ENCODE measurements at places on chromosomes 1 and 21. TPM values are rescaled to one million over a fixed set of nuclear protein-coding genes. Genes with fewer than 3 reads are reported as not detected.

GRCh38 chr1:213600879-213601278, 386.9 kb upstream of the PROX1 start:
- DNase-seq: no peak

DNA sequence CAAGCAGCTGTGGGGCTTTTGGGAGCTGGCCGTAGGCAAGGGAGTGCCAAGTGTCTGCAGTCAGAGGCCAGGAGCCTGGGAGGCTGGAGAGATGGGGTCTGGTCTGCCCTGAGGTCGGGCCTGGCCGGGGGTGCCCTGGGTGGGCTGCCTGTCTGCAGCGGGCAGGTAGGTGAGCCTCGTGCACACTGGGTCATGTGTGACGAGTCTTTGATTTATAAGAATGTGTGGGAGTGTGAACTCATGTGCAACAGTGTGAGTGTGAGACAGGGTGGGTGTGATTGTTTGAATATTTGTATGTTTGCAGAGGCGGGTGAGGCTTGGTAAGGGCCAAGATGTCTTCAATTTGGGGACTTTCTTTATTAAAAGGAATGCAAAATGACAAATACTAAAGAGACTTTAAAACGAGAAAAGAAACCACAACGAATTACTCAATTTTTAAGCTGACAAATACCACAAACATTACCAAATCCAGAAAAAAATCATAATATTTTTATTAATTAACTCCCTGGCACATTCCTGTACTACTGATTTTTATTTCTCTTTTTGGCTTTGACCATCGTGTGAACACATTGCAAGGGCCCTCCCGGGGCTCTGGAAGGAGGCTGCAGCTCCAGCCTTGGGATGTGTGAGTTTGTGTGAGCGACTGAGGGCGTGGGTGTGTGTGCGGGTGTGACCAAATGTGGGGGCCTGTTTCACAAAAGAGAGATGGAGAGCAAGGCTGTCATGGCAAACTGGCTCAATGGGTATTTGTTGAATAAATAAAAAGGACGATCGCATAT, 110.3 kb upstream of the WNT4 start:
- no peak for DNase-seq

DNA sequence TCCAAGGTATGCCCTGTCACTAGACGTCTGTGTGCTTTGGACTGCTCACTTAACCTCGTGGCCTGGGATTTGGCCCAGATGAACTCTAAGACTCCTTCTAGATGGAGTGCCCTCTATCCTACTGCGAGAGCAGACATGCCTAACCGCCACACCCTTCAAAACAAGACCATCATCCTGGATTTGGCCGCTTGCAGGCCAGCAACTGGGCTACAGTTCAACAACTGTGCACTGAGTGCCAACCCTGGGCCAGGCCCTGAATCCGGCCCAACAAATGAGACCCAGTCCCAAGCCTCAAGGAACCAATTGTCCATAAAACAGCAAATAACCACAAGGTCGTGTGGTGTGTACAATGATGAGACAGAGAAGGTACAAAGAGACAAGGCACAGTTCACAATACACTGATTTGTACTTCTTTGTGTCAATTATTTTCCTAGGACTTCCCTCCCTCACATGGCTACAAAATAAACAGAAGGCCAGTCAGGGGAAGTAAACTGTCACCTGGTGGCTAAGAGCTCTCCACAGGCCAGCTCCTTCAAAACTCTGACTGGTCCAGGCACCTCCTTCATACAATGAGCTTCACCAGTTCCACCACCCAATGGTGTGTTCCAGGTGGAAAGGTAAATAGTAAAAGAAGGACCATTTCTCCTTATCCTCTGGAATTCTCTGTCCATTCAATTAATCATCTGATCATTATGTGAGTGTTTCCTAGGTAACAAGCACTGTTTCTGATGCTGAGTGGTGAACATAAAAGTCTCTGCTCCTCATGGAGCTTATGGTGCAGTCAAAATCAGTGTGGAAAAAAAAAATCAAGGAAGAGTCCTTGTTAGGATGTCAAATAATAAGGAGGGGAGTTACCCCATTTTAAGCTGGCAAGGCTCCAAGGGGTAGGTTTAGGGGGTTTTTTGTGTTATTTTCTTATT, 60.4 kb downstream of the CAPZB start:
- no peak for DNase-seq

DNA sequence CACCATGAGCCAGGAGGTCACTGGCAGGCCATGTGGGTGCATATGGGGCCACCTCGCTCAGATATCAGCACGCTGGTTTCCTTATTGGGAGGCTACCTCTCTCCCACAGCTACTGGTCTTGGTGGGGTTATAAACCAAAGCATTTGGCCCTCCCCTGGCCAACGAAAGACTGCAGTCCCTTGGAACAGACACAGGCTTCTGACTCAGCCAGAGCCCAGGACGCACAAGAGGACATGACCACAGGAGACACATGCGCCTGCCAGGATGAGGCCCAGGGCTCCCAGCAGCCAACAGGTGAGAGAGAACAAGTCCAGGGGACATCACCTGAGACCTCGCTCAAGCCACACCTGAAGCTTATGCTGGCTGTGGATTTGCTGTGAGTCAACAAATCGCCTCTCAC, 13.8 kb downstream of the NPHP4 start:
- peak; percentile 34 for DNase-seq

DNA sequence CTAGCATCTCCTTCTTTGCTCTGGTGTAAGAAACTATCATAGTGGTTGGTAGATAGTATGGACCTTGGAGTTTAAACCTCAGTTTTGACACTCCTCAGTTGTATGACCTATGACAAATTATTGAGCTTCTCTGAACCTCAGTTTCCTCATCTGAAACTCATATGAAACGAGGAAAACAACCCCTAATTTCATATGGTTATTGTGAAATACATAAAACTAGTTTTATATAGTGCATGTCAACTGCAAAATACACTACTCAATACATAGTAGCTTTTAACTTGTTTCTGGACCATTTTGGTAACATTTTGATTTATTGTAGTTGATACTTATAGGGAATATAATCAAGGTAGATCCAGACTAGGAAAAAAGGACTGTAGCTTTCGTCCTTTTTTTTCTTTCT, 32.9 kb downstream of the CLIC4 start:
- no peak for DNase-seq

DNA sequence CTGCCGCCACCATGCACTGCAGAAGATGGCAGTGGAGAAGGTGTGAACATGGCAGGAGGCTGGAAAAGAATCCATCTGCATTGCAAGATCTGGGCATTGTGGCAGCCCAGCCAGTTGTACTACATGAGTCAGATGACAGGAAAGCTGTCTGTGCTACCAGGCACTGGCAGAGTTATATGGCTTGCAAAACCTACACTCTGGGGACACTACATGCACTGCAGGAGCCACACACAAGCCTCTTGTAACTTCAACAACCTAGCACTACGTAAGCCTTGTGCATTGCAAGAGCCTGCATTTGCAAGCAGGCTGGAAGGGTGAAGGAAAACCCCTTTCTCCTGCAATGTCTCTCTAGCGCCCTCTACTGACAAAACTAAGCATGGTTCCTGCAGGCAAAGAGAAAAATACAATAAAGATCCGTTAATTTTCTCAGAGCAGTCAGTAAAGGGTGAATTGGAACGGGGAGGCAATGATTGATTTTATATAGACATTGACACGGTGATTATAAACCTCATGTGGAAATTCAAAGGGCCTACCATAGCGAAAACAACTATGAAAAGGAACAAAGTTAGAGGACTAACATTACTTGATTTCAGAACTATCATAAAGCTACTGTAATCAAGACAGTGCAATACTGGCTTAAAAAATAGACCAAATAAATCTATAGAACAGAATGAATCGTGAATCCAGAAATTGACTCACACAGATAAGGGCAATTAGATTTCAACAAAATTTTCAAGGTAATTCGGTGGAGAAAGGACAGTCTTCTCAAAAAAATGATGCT, 26.2 kb upstream of the DYNLT5 start:
- DNase-seq: no peak

- DNase-seq: no peak
Measured at GRCh38 chr1:182855911-182856310, 16.8 kb downstream of the DHX9 start.

GRCh38 chr1:113830039-113830438, 17.8 kb upstream of the RSBN1 start:
- no peak for DNase-seq

Gene DSCAM
- not detected for total RNA-seq

Gene AADACL4
- not detected for total RNA-seq

GRCh38 chr1:215958841-215959240, 391.7 kb downstream of the KCTD3 start:
- no peak for DNase-seq

- no peak for DNase-seq
Measured at GRCh38 chr1:111214884-111215283, 12.6 kb upstream of the CHI3L2 start.

DNA sequence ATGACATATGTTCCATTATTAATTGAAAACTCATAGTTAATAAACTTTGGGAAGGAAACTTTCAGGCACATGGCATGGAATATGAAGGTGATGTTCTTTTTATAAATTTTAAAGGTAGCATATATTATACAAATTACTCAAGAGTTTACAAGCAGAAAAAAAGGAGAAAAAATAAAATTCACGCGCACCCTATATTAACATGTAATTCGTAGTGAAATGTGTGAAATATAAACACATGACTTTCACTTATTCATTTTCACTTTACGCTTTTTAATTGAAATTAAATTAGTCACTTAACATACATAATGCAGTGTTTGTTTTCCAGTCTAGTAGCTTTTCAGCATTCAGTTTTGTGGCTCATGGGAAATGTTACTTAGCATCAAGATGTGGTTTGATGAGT, 27.4 kb upstream of the SCYL3 start:
- no peak for DNase-seq

- DNase-seq: no peak
Measured at GRCh38 chr1:240635466-240636256, 23.7 kb upstream of the GREM2 start.

DNA sequence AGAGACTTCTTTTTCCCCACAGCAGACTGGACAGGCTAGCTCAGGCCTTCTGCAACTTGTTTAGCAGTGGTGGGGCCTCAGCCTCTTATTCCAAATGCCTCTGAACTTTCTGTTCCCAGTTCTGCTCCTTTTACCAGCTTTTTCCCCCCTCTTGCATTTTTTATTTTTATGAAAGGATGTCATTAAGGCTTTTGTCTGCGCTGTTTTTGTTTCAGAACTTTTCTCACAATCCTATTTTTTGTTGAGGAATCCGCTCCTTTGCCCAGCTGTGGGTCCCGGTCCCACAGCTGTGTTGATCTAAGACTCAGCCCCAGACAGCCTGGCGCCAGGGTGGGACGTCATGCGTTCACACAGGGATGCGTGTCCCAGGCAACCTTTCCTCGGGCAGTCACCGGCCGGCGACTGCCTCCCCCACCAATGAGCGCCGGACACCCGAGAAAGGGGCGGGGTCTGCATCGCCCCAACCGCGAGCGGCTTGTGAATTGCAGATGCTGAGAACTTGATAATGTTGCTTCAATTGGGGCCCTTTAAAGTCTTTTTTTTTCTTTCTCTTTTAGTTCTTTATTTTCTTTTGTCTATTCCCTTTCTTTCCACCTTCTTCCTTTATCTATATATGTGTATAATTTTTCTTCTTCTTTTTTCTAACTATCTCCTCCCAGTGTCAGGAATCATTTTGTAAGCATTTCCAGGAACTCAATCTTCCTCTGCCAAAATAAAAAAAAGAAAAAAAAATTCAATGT, 3.0 kb upstream of the ID3 start:
- DNase-seq: peak; percentile 99

DNA sequence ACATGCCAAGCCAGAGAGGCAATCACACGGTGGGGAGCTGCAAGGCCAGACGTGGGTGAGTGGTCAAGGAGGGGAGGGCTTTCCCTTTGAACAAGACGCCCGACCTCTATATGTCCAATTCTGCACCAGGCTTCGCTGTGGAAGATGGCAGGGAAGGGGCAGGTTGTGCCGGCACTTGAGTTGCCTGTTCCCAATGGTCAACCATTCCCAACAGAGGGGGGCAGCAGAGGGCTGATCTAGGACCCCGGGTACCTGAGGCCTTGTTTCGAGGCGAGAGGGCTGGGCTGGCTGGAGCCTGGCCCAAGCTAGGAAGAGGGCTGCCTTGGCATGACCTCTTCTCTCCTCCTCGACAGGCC, 64.9 kb downstream of the TMEM53 start:
- DNase-seq: peak; percentile 38

GRCh38 chr1:205582046-205582445, 49.8 kb downstream of the ELK4 start:
- no peak for DNase-seq

DNA sequence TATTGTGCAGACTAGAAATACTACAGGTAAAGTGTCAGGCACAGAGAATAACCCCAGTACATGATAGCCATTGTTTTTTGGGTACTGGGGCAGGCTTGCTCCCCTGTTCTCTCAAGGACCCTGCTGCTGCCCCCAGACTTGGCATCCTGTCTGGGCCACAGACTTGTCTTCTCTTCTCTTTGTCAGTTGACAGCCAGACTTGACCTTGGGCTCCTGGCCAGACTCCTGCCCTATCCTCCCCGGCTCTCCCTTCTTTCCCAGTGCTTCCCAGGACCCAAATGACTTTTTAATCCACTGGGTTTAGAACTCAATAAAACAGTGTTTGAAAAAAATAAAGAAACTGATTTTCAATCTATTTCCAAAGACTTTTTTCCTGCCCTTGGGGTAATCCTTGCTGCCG, 43.2 kb downstream of the ZSCAN20 start:
- DNase-seq: no peak

Gene CELA2A
- total RNA-seq: not detected

DNA sequence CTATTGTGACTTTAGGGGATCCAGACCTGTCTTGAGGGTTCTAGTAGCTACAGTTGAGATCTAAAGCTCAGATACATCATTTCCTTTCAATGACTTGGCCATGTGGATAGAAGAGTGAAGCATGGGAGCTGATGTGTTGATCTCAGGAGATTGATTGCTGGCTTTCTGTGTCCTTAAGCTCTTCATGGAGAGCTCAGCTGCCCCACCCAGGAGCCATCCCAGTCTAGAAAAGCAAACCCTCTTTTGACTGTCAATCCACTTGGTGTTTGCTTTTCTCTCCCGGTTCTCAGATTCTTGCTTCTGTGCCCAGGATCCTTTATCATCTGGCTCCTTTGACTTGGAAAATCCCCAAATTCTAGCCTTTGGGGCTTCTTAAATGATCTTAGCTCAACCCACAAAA, 87.2 kb downstream of the ATP1A1 start:
- no peak for DNase-seq

- DNase-seq: no peak
Measured at GRCh38 chr1:13513895-13514546, at the start of gene LRRC38. TSS of gene LRRC38 (minus strand) at chr1:13514003. CDS start at chr1:13513593, 410 bp downstream.

DNA sequence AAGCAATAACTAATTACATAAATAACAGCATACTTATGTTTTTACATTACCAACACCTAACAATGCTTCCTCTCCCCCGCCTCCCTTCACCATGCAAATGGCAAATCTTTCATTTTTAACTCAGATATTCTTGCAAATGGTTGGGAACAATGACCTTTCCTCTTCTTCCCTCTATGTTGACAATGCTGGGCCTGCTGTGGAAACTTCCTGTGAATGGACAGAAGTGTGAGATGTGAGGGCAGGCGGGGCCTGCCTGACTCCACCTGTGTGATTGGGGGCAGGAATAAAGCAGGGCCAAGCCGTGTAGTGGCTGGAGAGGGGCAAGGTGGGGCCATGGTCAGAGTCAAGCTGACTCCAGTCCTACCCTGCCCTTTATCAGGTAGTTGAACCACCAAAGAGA, 289.6 kb downstream of the RPS6KC1 start:
- no peak for DNase-seq

- no peak for DNase-seq
Measured at GRCh38 chr1:29365906-29366670, 129.8 kb downstream of the PTPRU start.
